ENCODE measurements at places on chromosomes 4 and X. TPM values are rescaled to one million over a fixed set of nuclear protein-coding genes. Genes with fewer than 3 reads are reported as not detected.

GRCh38 chr4:63814171-63814964, 594.9 kb downstream of the TECRL start:
- no peaks in the 10 kb centered on the region for H3K27me3 ChIP-seq
- no peak overlapping the region for H3K4me3 ChIP-seq
- H3K4me1 ChIP-seq, result no peaks in the 10 kb centered on the region
- DNase-seq, result no peak
- no peaks in the 10 kb centered on the region for H3K36me3 ChIP-seq

DNA sequence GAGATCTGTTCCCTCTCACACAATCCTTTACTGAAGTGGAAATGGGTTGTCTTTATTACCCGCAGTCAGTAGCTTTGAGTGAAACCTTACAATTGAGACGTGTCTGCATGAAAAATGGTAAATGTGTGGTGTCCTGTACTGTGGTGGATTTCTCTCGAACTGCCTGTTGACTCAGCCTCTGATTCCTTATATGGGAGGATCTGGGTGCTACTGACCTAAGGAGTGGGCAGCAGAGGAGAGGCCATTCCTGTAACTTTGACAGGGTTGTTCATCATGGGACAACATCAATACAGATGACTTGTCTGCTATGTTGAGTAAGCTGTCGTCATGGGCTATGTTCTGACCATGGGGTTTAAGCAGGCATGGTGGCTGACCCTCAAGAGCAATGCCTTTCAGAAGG, 159.6 kb upstream of the WDR1 start:
- H3K4me3 ChIP-seq, result no peak overlapping the region
- no peak for DNase-seq
- H3K36me3 ChIP-seq, result no peaks in the 10 kb centered on the region
- H3K4me1 ChIP-seq, result no peaks in the 10 kb centered on the region
- H3K27me3 ChIP-seq, result no peaks in the 10 kb centered on the region

GRCh38 chrX:52507331-52507730, 9.5 kb downstream of the XAGE1B start:
- H3K27ac ChIP-seq, result no peak overlapping the region
- no peaks in the 10 kb centered on the region for H3K4me1 ChIP-seq
- H3K27me3 ChIP-seq, result peaks cover 18% of the 10 kb centered on the region
- DNase-seq, result no peak

GRCh38 chrX:118396113-118396512, 50.2 kb downstream of the WDR44 start:
- H3K36me3 ChIP-seq, result peaks cover 30% of the 10 kb centered on the region
- no peaks in the 10 kb centered on the region for H3K27me3 ChIP-seq
- no peaks in the 10 kb centered on the region for H3K4me1 ChIP-seq
- DNase-seq, result no peak
- no peak overlapping the region for H3K4me3 ChIP-seq

GRCh38 chr4:142874684-142875083, 28.6 kb upstream of the INPP4B start:
- no peaks in the 10 kb centered on the region for H3K4me1 ChIP-seq
- no peak overlapping the region for H3K27ac ChIP-seq
- H3K36me3 ChIP-seq, result no peaks in the 10 kb centered on the region
- DNase-seq, result no peak

- peak overlapping the region; percentile 18 for H3K27ac ChIP-seq
- H3K4me1 ChIP-seq, result peaks cover 14% of the 10 kb centered on the region
- peak; percentile 70 for DNase-seq
- H3K4me3 ChIP-seq, result peak overlapping the region; percentile 19
These were observed 277.5 kb upstream of the AGTR2 start for GRCh38 chrX:115892787-115893671.

GRCh38 chr4:104472766-104473165, 21.9 kb downstream of the CXXC4 start:
- H3K4me3 ChIP-seq, result no peak overlapping the region
- H3K27me3 ChIP-seq, result no peaks in the 10 kb centered on the region
- DNase-seq, result no peak
- no peaks in the 10 kb centered on the region for H3K4me1 ChIP-seq
- H3K36me3 ChIP-seq, result no peaks in the 10 kb centered on the region

- peak; percentile 78 for DNase-seq
- H3K4me3 ChIP-seq, result no peak overlapping the region
- no peaks in the 10 kb centered on the region for H3K27me3 ChIP-seq
- H3K27ac ChIP-seq, result no peak overlapping the region
- no peaks in the 10 kb centered on the region for H3K36me3 ChIP-seq
These were observed 4.2 kb downstream of the MID1 start for GRCh38 chrX:10615931-10616774.

ZNF280C gene
- 5.7 TPM for total RNA-seq

Data from stomach (tissue), 19 donors.